ENCODE measurements at places on chromosomes 7 and 10.

- no peak for DNase-seq
Observed at GRCh38 chr10:71757399-71757922, 15.9 kb downstream of the VSIR start.

- DNase-seq = no peak
Observed at GRCh38 chr10:126972635-126973414, 67.6 kb downstream of the DOCK1 start.

DNA sequence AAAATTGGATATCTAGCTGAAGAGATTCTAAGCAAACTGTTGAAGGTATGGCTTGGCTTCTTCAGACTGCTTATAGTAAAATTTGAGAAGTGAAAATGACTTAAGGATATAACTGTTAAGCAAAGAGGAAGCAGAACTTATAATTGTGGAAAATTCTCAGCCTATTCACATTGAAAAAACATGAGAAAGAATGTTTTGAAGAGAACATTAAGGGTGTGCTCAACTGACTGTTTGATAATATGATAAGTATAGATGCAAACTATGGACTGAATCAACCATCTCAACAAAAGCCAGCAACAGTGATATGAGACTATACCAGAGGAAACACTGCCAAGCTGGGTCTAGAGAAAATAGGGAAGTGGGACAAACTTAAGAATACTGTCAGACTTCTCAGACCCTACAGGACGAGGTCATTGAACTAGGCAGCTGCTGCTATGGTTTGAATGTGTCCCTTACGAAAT is 133.1 kb upstream of the PPP1R3A start:
- no peak for DNase-seq

- DNase-seq = no peak
Observed at GRCh38 chr10:118832241-118832651, 77.5 kb upstream of the CACUL1 start.

DNA sequence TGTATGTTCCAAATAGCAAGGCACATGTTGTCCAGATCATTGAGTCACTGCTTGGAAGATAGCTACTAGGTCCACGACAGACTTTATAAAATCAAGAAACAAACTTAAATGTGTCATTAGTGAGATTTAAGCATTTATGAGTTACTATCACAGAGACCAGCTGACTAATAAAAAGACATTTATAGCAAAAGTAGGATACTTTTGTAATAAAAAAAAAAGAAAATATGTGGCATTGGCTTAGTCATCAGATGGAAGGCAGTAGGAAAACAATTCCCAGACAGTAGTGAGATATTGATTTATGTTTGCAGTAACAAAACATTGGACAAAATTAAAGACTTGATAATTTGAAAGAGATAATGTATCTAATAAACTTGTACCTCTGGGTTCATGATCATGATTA is 881.0 kb upstream of the LRRN3 start:
- DNase-seq = no peak

- DNase-seq = no peak
Observed at GRCh38 chr7:115058726-115059125, 136.8 kb downstream of the MDFIC start.

DNA sequence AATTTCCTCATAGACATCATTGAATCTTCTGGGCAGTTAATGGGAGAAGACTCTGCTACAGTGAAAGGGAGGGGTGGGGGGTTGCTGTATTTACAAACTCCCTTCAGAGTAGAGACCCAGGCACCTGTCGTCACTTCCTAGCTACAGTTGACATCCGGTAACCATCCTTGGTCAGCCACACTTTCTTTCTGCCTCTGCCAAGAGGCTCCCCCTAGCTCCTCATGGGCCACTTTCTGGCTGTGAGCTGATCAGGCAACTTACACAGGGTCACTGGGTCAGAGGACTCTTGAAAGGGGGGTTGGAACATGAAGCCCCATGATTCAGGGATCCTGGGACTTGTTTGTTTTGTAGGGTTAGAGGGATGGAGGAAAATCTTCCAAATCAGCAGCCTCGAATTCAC is 1.2 kb downstream of the TECPR1 start:
- DNase-seq = no peak

DNA sequence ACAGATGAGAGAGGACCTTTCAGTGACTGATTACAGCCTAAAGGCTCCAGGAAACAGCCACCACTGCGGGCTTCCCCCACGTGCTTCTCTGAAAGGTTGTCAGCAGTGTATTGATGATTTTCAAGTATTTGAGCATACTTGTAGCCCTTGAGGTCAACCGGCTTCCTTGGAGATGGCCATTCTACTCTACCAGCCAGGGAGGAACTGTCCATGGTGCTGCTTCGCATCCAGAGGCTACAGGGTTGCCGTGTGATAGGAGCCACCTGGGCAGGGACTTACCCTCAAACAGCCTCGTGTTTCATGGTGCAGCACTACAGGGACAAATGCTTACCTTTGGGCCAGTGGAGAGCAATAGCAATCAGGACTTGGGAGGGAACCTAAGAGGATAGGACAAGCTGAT is 179.5 kb downstream of the DPP6 start:
- no peak for DNase-seq

DNA sequence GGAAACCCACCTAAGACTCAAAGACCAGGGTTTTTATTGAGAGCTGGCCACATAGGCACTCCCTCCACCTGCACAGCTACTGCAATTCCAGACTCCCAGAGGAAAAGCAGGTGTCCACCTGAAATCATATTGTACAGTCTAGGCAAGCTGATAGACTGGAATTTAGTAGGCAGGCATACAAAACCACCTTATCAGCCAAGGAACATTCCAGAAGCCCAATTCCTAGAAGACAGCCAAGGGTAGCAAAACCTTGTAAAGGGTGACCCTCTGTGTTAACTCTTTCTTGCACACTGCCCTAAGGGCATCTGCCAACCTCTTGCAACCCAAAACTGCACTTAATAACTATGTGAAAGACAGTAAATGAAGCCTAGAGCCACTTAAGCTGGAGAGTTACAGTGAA is 5.3 kb downstream of the TMEM176A start:
- DNase-seq = no peak

DNA sequence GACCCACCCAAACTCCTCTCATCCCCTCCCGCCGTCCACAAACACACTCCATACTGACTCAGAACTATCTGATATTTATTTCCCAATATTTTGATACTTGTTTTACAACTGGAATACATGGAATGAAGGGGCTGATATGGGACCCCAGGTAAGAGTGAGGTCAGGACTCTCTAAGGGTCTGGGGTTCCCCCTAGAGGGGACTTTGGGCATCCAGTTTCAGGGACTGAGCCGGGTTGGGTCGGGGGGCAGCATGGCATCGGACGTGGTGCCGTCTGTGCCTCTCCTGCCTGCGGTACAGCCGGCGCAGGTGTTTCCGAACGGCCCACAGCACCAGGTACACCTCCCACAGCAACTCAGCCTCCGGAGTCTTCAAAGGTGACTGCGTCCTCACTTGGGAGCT is 7.5 kb downstream of the SPACDR start:
- no peak for DNase-seq

DNA sequence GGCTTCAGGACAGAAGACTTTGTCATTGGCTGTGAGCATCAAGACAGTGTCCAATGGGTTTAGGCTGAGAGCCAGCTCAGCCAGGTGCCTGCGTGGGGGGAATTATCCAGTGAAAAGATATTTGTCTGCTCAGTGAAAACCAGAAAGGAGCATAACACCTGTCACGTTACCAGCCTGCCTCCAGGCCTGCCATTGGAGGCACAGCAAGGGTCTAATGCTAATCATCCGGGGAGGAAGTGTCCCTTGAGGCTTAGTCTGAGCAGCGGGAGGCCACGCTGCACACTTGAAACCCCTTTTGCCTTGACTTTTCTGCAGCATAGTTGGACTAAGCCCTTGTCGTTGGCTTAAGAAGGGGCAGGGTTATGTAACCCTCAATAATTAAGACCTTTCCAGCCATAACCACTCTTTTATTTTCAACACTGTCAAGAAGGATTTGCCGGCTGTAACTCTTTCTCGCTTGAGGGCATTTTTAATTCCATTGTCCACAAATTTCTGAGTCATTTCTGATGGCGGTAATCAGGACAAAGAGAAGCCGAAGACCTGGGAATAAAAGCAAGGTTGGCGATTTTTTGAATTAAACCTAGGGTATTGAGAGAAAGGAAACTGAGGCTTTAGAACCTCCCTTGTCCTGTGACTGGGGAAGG is 639.6 kb upstream of the FOXK1 start:
- DNase-seq = no peak
